ENCODE measurements at places on chromosomes 4 and X.

- DNase-seq = peak; percentile 20
Observed at GRCh38 chr4:20983763-20984575, 283.7 kb downstream of the PACRGL start.

GRCh38 chr4:158652920-158653319 is 18.8 kb downstream of the C4orf46 start:
- DNase-seq = no peak

DNA sequence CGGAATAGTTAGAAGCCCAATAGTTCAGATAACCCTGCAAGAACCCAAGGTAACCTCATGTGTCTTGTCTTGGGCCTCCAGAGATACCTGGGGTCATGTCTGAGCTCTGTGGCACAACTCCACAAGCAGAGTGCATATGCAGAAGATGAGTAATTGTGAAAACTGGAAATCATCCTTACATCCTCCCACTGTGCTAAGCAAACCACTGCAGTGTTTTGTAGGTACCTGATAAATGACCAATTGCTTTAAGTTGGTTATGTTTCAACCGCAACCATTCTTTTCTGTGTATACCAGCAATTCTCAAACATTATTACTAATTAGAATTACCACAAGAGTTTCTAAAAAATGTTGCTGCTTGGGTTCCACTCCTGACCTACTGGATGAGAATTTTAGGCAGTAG is 73.2 kb downstream of the CBLL2 start:
- DNase-seq = no peak

DNA sequence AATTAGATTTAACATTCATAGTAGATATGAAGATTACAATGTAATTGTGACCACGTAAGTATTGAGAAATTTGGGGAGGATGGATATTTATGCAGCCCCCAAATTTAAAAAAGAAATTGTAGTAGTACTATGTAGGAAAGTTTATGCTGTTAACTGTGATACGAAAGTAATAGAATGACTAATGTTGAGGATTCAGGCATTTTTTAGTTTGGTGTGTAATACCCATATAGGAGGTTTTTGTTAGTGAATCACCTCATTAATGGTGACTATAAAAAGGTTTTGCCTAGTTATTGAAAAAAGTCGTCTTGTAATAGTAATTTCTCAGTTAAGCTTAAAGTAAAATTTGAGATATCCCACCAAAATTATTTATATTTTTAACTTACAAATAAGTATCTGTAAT is 67.2 kb downstream of the SMARCAD1 start:
- no peak for DNase-seq

DNA sequence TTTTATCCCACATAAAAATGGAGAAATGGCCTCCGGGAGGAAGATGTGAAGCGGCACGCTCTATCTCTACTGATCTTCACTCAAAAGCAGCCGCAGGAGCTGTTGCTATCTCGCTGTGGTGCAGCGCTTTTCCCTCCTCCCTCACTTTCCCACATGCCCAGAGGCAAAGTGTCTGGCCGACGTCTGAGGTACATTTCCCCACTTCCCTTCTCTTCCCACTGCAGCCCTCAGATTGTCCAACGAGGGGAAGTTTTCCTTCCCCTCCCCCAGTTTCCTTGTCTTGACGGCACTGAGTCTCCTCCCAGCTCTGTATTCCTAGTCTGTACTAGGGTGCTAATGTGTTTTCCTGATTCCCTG is 660 bp upstream of the COL25A1 start:
- DNase-seq = no peak

- DNase-seq = no peak
Observed at GRCh38 chr4:113446019-113446418, 315.5 kb downstream of the CAMK2D start.

GRCh38 chrX:19627081-19627480 is 111.8 kb upstream of the MAP3K15 start:
- no peak for DNase-seq

- peak; percentile 46 for DNase-seq
Observed at GRCh38 chr4:176792326-176793059, at the start of gene VEGFC. TSS of gene VEGFC (minus strand) at chr4:176792922. CDS start at chr4:176792311, 611 bp downstream.

DNA sequence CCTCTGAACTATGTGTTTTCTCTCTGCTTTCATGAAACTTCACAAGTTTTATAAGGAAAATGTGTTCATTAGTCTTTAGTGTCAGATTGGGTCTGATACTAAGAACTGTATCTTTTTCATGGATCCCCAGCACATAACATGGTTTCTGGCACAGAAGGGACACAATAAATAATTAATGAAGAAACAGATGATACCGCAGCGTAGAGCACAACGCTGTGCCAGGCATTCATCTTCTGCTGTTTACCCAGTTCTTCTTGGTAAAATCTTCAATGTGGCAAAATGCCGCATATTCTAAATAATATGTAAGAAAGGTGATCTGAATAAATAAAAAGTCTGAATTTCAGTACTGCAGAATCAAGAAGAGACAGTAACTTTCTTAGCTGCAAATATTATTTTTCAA is 12.3 kb downstream of the SCARB2 start:
- no peak for DNase-seq

- no peak for DNase-seq
Observed at GRCh38 chrX:42247241-42247640, 323.9 kb upstream of the CASK start.

DNA sequence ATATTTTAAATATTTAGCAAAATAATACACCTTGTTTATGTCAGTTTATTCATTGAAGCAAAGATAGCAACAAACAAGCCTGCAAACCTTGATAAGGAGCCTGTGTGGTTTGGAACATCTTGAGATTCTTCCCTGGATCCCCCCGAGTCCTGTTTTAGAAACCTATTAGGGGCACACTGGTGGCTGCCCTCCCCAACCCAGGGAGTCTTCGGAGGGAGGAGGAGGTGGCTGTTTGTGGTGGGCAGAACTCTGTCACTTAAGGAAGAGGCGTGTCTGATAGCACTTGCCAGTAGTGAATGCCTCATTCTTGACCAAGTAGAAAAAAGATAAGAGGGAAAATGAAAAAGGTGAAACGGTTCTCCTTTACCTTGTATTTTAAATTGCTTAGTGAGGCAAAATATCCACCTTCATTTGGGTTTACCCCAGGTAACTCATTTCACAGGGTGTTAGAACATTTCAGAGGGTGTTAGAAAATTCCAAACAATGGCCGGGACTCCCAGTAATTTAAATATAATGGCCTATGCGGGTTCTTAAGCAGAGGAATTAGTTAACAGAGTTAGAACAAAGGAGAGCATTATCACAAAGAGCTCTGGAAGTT is 10.4 kb downstream of the KIT start:
- DNase-seq = no peak

GRCh38 chr4:149955780-149956390 is 122.4 kb upstream of the DCLK2 start:
- no peak for DNase-seq

DNA sequence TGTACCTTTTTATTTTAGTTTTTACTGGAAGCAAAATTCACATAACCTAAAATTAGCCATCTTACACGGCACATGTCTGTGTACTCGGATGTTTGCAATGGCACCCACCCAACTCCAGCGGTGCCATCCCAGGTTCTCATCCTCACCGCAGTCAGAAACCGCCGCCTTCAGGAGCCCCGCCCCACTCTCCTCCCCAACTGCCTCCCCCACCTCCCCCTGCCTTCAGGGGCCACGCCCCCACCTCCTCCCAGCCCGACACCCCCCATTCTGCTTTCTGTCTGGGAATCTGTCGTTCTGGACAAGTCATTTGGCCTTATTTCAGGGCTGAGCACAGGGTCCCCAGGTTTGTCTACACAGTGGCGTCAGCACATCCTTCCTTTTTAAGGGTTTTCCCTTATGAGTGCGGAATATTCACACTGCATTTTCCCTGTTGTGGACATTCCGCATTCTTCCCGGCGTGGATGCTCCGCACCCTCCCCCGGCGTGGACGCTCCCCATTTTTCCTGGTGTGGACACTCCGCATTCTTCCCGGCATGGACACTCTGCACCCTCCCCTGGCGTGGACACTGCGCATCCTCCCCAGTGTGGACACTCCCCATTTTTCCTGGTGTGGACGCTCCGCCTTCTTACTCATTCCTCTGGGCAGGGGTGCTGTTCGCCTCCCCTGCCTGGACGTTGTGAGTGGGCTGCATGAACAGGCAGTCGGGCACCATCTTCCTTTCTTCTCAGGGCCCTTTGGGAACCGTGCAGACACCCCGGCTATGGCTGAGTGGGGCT is 135.4 kb upstream of the NKX1-1 start:
- no peak for DNase-seq

DNA sequence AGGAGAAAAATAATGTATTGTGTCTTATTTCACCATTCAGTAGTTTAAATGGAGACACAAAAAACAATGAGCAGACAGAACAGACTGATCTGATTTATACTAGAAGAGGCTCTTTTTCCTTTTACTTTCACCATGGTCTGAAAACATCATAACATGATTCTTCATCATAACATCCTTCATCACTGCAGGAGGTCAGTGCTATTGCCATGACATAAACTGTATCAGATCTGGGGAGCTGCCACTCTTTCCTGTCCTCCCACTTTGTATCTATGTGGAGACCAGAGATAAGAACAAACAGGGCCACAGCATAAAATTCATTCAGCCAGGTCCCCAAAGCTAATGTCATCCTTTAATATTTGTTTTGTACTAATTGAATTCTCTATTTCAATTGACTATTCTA is 25.2 kb downstream of the SOD3 start:
- no peak for DNase-seq

GRCh38 chr4:98656443-98656842 is 2.0 kb downstream of the TSPAN5 start:
- DNase-seq = no peak

DNA sequence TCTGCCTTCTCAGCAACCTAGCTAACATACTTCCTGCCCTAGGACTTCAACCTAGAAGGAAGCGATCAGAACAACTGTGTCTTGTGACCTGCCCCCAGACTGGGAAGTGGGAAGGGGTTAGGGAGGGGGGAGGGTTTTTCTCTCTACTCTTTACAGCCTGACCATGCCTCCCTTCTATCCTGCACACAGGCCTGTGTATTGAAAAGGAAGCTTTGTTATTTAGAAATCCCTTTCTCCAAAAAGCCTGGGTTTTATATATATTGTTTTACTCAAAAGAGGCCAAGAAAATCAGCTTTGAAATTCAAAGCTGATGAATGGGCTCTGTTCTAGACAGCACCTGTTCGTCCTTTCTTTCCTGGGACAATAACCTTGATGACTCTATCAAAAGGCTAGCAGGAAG is 35.2 kb upstream of the SMS start:
- no peak for DNase-seq

DNA sequence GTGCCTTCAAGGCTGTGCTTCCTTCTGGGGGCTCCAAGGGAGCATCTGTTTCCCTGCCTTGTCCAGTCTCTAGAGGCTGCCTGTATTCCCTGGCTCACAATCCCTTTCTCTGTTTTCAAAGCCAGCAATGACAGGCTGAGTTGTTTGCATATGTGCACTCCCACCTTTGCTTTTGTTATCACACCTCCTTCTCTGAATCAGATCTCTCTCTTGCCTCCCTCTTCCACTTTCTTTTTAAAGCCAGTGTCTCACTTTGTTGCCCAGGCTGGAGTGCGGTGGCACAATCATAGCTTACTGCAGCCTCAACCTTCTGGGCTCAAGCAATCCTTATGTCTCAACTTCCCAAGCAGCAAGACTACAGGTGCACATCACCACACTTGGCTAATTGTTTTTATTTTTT is 37.1 kb upstream of the LEF1 start:
- DNase-seq = no peak

- DNase-seq = no peak
Observed at GRCh38 chrX:44003975-44004374, 30.8 kb upstream of the NDP start.

- DNase-seq = no peak
Observed at GRCh38 chr4:133555671-133556070, 406.6 kb downstream of the PCDH10 start.

DNA sequence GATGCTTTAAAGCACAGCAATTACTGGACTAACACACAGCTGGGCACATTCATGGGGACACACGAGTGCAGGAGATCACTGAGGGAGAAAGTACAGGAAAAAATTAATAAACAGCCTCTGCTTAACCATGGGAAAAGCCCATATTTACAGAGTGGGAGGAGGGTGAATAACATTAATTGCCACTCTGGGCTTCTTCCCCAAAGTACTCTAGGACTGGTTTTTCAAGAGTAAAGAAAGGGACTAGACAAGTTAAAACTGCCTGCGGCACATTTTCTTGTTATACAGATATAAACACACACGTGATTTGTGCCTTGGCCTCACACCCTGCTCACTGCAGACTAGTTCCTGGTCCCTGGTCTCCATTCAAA is 179.7 kb upstream of the TET2 start:
- DNase-seq = no peak

DNA sequence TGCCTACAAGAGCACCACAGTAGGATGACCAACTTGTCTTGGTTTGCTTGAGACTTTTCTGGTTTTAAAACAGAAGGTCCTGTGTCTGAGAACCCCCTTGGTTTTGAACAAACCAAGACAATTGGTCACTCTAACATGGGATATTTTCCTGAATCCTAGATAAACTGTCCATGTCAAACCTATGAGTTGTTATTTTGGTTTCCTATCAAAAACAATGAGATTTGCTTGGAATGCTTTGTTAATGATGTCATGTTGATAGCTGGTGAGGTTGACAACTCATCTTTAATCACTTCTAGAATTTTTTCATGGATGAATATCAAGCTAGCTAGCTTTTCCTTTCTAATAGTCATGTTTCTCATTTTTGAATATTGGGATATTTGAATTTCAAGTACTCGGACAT is 518.3 kb upstream of the ARX start:
- DNase-seq = no peak

DNA sequence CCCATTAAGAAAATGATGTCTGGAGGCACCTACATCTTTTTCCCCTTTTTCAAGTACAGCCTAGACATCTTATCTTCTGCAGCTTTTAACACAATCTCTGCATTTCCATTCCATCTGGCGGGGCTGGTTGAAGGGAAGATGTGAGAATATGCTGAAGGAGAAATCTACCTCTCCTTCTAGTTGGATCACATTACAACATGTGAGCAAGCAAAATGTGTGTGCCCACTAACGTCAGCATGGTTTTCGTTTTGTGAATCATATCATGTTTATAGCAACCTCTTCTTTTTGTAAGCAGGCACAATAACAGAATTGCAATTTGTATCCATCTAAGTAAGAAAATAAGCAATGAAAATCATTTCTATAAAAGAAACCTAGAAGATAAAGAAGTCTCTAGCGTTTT is 28.9 kb upstream of the MID1 start:
- no peak for DNase-seq

GRCh38 chr4:78864405-78865024 is 74.7 kb downstream of the PAQR3 start:
- DNase-seq = peak; percentile 74

GRCh38 chrX:140503238-140503601 is 1.6 kb downstream of the SOX3 start:
- no peak for DNase-seq
